ENCODE measurements at places on chromosomes 2 and 18.

DNA sequence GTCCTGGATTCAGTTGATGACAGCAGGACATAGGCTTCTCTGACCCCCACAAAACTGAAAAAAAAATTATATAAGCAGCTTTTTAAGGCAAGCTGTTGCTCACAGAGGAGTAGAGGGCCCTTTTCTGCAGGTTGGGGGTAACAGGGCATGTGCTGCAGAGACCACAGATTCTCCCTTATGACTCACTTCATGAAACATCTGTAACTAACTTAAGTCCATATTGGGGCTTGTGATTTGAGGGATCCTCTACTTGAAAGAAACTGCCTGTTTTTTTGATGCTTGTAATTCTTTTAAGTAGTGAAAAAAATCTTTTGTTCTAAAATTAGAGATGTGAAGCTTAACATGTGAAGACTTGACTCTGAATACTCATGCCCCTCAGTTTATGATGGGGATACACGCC is 33.4 kb downstream of the XRCC5 start:
- no peak for DNase-seq

DNA sequence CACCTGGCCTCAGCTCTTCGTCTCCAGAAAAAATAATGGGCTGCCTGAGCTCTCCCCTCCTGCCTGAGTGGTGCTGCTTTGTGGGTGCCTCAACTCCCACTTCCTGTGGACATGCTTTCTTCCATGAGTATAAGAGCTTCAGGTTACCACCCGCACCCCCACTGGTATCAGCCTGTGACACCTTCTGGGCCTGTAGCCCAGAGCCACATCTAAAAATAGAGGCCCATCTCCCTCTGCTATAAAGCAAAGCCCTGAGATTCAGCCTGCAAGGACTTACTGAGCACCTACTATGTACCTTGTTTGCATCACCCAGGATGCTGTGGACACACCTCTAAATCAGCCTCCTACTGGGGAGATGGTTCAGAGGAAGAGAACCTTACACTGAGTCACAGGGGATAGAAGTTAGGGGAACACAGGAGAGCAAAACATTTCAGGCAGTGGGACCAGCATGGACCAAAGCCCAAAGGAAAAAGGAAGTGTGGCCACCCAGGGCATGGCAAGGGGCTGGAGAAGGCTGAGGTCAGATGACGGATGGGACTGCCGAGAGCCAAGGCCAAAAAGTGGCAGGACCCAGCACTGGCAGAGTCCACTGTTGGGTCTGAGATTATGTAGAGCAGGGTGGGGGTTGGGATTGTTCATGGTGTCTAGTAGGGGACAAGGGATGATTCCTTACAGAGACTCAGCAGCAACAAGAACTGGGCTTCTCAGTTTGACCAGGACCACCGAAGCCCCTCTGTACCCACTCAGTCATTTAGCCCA is 123.7 kb upstream of the PPP1CB start:
- DNase-seq = no peak

DNA sequence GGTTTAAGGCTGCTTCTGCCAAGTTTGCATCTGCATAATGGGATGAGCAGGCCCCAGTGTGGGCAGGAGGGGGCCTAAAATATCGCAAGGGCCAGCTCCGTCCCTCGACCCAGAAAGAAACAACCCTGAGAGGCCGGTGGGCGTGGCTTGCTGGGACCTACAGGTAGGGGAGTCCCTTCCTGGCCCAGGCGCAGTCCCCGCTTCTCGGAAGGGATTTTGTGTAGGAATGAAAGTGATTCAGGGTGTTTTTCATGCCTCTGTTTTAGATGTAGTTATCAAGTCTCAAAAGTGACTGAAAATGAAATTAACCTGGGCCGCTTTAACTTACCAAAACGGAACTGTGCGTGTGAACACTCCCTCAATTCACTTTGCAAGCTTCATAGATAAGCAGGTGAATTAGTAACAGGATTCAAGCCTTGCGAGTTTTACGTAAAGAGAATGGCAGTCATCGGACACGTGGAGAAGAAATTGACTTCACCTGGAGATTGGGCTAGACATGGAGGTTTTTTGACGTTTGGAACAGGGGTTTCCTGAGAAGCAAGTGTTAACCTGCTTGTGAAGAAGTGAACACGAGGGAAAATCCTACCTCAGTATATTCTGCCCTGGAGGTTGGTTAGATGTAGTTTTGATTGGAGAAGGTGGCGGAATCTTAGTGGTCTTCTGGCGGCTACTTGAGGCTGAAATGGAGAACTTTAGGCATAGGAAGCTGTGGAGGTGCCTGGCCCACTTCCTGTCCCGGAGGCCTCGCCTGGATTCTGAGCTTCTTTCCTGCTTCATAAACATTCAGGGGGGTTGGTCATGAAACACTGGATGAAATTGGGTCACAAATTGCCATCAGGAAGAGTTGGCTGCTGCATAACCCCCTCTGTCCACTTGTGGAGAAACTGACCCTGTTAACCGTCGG is 1.7 kb downstream of the NCK2 start:
- DNase-seq = peak; percentile 68

- DNase-seq = no peak
Observed at GRCh38 chr2:201172279-201172678, 10.7 kb upstream of the CASP10 start.

- DNase-seq = no peak
Observed at GRCh38 chr18:46337271-46337670, 233.1 kb downstream of the HAUS1 start.

All from T-helper 22 cell (primary cell).